ENCODE measurements at places on chromosomes 13 and 19.
A peak's percentile ranks its signal among the peaks of the same experiment; 100 is the strongest.

DNA sequence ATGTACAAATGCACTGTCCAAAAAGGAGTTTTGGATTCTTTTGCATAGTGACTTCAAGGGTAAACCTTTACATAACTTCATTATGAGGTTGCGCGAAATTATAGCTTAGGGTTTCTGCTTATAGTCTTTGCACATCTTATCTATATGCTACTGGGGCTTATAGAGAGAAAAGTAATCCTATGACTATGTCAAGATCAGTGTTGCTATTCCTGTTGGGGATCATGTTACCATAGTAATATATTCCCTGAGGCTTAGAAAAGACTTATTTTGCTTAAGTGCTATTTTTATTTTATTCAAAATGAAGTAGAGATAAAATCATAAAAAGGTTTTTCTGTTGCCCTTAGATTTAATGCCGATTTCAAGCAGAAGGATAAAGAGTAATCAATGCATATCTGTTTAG, 14.7 kb upstream of the POSTN start:
- no peak for DNase-seq

- no peak for DNase-seq
Measured at GRCh38 chr19:12912571-12912970, 6.5 kb downstream of the SYCE2 start.

DNA sequence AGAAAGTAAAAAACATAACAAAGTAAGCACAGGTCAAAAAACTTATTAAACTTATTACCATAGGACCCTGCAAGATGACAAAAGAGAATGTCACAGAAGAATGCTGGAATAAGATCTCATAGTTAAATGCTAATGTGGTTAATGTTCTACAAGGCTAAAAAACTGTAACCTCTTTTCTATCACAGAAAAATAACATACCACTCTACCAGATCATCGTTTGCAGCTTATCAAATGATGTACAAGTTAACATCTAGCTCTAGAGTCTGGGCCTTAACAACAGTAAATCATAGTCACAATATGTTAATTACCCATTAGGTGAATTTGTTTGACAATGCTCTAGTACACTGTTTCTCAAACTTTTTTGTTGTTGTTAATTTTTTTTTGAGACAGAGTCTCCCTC, 53.0 kb downstream of the NUFIP1 start:
- no peak for DNase-seq

DNA sequence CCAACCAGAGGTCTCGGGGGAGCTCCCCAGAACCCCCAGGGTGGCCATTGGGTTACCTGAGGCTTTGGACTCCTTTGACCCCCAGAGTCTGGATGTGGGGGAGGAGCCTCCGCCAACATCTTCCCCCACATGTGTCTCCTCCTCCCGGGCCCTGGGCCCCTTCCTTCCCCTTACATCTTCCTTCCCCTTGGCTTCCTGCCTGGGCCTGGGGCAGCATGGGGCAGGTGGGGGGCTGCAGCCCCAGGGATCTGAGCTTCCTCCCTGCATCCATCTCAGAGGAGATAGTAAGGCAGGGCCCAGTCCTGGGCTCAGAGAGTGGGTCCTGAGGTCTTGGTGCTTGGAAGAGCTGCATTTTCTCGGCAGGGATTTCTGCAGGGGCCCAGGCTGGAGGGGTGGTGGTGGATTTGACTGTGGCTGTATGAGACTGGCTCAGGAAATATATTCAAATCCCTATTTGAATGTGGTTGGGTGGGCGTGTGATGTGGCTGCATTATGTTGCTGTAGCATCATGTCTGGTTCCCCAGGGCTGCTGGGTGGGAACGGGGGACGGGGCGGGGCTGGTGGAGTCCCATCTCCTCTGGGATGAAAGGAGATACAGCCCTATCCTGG, 919 bp downstream of the VAV1 start:
- DNase-seq = peak; percentile 52

- no peak for DNase-seq
Measured at GRCh38 chr13:114157869-114158495, 21.1 kb upstream of the CFAP97D2 start.

DNA sequence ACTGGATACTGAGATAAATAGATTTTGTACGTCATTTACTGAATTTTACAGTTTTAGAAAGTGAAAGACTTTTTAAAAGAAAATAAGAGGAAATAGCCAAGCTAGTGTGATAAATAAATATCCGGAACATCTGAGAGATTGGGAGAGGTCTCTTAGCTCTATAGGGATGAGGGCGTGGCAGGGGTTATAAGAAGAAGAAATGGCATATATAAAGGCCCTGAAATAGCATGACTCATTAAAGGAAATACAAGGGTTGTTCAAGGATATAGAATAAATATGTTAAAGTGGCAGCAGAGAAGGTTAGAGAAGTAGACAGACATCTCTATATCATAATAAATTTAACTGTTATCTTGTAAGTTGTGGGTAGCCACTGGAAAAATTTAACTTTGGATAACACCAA, 144.4 kb downstream of the MAB21L1 start:
- DNase-seq = no peak

GRCh38 chr19:11486661-11487503, 6.0 kb upstream of the ELAVL3 start:
- no peak for DNase-seq

DNA sequence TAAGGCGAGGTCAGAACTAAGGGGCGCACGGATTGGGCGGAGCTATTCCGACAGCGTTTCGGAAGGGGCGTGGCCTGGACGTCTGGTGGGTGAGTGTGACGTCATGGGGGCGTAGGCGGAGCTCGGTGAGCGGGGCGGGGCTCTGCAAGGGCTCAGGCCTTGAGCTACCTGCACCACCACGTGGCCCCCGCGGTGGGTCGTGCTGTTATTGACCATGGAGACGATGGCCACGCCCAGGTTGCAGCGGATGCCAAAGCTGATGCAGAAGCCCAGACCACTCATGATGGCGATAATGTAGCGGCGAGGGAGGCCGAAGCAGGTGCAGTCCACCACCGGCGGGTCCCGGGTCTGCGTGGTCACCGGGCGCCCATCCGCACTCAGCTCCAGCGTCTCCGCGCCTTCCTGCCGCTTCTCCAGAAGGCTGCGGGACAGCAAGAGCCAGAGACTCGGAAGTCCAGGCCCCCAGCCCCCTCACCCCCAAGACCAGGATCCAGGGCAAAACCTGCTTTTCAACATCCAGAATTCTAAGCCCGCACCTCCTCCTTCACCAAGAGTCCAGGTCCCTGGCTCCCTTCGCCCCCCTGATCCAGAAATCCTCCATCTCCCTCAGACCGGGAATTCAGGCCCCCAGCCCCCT, 4.8 kb downstream of the SLC17A7 start:
- DNase-seq = peak; percentile 15

- DNase-seq = no peak
Measured at GRCh38 chr19:2243274-2244124, 5.6 kb upstream of the AMH start.

GRCh38 chr13:59843040-59843439, 320.7 kb downstream of the DIAPH3 start:
- no peak for DNase-seq

- no peak for DNase-seq
Measured at GRCh38 chr19:495081-495401, 1.2 kb upstream of the MADCAM1 start.

DNA sequence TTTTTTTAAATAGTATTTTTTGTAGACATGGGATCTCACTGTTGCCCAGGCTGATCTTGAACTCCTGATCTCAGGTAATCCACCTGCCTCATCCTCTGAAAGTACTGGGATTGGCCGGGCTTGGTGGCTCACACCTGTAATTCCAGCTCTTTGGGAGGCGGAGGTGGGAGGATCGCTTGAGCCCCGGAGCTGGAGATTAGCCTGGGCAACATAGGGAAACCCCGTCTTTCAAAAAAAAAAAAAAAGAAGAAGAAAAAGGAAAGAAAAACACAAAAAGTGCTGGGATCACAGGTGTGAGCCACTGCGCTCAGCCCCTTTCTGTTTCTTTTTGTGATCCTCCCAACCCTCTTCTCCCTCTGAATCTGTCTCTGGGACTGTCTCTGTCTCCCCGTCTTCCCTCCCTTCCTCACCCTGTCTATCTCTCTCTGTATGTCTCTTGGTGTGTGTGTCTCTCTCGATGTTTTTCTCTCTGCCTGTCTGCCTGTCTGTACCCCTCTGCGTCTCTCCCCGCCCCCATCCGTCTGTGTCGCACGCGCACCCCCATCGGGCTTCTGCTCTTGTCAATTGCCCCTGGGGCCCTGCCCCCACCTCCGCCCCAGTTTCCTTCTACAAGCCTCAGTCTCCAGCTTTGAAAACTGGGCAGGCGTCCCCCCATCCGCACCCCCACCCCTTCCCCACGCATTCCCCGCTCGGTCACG, 540 bp upstream of the ZFP36 start:
- peak; percentile 95 for DNase-seq

DNA sequence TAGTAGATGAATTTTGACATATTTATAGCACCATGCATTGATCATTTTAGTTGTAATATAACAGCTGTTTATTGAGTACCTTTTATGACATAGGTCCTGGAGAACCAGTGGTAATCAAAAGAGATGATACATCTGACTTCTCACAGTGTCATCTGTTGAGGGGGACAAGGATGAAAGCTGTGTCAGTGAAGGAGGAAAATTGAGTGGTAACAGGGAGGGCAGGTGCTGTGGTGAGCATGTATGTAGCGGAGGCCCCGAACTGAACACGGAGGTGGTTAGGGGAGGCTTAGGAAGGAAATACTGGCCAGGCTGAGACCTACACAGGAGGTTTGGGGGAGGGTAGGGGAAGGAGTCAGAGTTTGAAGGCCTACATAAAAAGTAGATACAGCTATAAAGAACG, 199.7 kb downstream of the GGACT start:
- no peak for DNase-seq

DNA sequence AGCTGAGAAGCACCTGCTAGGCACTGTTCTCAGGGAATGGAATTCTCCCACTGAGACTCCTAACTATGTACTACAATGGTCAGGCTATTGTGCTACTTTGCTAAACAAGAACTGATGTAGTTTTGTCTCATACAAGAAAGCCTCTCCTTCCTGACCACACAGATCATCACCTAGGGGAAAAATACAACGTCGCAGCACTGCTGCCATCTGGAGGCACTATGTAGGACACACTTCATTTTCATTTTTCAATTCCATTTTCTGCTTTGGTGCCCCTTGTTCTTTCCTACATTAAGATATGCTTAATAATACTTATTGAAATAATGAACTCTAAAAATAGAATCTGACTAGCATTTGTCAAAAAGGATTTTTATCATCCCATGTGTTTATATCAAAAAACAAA, 21.1 kb downstream of the PROSER1 start:
- no peak for DNase-seq

DNA sequence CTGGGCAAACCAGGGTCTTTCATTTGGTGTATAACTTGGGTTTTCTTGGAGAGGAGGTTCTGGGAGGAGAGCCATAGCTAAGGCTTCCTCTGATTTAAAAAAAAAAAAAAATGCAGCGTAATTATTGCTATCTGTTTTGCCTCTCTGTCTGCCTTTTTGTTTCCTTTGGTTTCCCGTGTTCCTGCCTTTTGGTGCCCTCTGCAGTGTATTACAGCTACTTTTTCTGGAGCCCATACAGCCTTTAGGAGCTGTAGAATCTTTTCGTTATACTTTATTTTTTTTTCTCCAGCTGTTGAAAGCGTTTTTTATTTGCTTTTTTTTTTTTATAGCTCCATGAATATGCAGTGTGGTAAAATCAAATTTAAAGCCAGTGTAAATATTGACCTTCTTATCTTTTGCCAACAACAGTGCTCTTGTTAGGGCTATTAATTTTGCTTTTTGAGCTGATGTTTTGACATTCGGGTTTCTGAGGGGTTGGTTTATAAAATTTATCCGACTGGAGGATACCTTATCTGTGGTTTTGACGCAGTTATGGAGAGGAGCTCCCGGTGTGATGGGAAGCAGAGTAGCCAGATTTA, 38.1 kb downstream of the ZNF493 start:
- DNase-seq = no peak

DNA sequence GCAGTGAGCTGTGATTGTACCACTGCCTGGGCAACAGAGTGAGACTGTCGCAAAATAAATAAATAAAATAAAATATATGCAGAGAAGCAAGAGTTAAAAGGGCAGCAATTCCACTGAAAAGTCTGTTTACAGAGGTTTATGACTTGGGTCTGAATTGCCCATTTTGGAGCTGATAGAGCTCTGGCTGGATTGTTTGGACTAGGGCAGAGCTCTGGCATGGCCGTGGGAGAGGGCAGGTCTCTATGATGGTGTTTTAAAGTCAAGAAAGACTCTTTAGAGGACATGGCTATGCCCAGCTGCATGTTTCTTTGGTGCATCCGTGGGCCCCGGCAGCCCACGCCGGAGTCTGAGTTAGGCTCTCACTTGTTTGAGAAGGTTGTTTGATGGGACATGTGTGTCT, 64.6 kb upstream of the C1QTNF9 start:
- DNase-seq = no peak

GRCh38 chr13:43364210-43365038, 341.0 kb downstream of the DNAJC15 start:
- no peak for DNase-seq

- DNase-seq = no peak
Measured at GRCh38 chr19:29002336-29002735, 210.6 kb downstream of the UQCRFS1 start.

DNA sequence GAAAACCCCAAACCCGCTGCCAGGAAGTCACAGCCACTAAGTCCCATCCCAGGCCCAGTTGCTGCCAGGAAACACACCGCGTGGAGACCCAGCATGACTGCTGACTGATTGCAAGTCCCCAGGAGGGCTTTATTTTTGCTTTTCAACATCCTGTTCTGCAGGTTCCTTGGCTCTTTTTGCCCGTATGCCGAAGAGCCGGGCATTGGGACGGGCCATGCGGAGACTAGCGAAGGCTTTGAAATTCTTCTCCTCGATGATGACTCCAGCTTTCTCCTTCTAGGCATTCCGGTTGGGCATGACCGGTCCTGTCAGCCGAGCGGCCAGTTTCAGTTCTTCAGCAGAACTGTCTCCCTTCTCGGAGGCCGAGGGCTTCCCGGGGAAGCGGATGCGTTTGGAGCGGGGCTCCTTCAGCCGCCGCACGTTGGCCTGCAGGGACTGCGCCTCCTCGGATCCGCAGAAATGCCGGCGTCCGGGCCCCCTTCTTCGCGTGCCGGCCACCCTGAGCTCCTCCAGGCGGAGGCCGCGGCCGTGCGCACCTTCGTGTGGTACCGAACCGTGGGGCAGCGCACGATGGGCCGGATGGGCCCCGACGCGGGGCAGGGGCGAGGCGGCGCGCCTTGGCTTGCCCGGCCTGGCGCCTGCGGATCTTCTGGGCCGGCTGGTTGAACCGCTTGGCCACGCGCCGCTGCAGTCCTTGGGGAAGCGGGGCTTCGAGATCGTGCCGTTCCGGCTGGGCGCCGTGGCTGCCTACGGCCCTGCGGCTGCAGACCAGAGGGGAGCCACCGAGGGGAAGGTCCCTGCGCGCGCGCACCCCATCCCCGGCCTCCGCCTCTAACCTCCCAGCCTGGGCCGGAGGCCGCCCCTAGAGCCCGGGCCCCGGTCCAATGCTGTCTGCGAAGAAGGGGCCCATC, 15.2 kb downstream of the ZSCAN5C start:
- no peak for DNase-seq

GRCh38 chr19:12052497-12053169, at the start of gene ZNF878:
Gene ZNF878 (minus strand): TSS chr19:12052961. CDS start chr19:12052801, 160 bp downstream.
- peak; percentile 34 for DNase-seq

DNA sequence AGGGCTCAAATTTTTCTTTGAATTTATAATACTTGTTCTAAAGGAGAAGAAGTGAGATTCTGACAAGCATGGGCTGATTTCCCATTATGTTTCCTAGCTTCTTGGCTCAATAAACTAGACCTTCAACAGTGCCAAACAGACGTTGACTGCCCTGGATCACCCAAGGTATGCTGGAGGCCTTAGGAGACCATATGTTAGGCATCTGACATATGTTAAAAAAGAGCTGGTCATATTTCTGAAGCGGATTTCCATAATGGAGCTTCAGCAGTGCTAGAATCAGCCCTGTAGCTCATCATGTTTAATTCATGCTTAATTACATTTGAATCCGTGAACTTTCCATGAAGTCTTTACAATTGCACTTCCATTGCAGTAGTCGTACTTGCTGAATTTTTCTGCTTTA, 653.3 kb downstream of the DIAPH3 start:
- DNase-seq = no peak

All from CD4-positive, alpha-beta T cell treated with Interleukin-6 at 100 ng/mL for 8 hours (primary cell).